Fibroblast of lung (primary cell): ENCODE measurements at places on chromosomes 2 and 18. TPM values are rescaled to one million over a fixed set of nuclear protein-coding genes. Genes with fewer than 3 reads are reported as not detected.

The MRPL44 gene
- 31.3 and 34.0 TPM in 2 replicates for total RNA-seq

The DSEL gene
- total RNA-seq: 51.1 and 157 TPM in 2 replicates

The GALNT14 gene
- total RNA-seq: under 0.01 and 0.83 TPM in 2 replicates

The SOWAHC gene
- 7.1 and 10.3 TPM in 2 replicates for total RNA-seq

The IL36B gene
- total RNA-seq: not detected in 2 replicates

The ACVR2A gene
- total RNA-seq: 8.9 and 29.3 TPM in 2 replicates

The FRZB gene
- total RNA-seq: 2.0 and 5.6 TPM in 2 replicates

The ANKRD30B gene
- total RNA-seq: under 0.01 and 0.33 TPM in 2 replicates
